SHP77 (cell line): ENCODE measurements at places on chromosomes 2 and 18.

DNA sequence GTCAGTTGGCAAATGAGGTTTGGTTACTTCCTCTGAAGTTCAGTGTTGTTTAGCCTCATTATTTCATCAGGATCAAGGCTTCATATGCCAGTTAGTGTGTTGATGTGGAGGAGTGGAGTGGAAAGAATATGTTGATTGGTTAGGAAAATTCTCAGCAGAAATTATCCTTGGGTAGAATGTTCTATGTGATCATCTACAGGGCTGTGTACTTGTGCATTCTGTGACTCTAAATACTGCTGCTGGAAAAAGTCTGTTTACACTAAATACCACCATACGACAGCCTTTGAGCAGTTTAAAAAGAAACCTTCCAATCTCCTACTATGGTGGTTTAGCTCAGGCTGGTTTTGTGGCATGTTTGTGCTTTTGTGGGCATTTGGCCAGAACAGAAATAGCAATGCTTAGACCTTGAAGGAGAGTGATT is 25.8 kb downstream of the CAB39 start:
- peak; percentile 18 for DNase-seq

- DNase-seq = no peak
These were observed 129.3 kb upstream of the XIRP2 start for GRCh38 chr2:166758956-166759355.

- no peak for DNase-seq
These were observed 127.6 kb downstream of the ALPK2 start for GRCh38 chr18:58501066-58501896.

DNA sequence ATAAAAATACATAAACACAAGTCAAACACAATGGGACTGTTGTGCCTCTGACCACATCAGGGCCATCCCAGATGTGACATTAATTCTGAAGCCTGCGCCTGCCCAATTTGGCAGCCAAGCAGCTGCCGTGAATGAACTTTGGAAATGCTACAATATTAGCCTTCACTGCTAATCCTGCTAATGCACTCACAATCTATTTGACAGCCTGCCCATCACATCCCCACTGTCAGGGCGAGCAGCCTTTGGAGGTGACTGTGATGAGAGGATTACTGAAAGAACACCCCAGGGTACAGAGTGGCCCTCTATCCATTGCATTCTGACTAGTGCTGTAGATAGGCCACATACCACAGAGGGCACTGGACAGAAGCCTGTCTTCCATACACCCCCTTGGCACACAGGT is 21.6 kb downstream of the OSR1 start:
- DNase-seq = no peak

GRCh38 chr2:181457741-181458425 is 697 bp downstream of the ITGA4 start:
- no peak for DNase-seq

DNA sequence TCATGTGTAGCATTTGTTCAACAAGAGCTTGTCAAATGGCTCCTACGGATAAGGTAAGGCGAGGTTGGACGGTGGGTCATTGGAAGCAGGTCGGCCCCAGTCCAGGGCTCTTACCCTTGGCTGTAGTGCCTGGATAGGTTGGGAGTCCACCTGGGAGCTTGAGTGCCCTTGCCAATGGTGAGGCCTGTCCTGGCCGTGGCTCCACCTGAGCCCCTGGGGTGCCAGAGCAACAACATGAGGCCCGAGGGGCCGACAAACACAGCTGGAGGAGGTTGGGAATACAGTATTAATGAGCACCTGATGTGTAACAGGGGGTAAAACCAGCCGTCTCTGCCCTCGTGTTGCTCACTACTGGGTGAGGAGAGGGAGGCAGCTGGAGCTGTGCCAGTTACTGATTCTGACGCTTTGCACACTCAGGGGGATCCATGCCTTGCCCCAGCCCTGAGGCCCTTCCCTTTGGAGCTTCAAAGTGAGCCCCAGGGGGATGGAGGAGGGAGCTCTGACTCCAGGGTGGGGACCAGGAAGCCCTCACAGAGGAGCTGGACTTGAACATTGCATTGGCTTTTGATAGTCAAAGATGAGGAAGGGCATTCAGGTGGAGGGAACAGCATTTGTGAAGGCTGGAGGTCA is 87.2 kb downstream of the RHOB start:
- DNase-seq = no peak

- no peak for DNase-seq
These were observed 796.1 kb downstream of the EPHA4 start for GRCh38 chr2:220775856-220776488.

GRCh38 chr2:203672856-203673255 is 33.6 kb upstream of the CD28 start:
- no peak for DNase-seq

- DNase-seq = no peak
These were observed 107.6 kb upstream of the POU3F3 start for GRCh38 chr2:104746299-104746698.

DNA sequence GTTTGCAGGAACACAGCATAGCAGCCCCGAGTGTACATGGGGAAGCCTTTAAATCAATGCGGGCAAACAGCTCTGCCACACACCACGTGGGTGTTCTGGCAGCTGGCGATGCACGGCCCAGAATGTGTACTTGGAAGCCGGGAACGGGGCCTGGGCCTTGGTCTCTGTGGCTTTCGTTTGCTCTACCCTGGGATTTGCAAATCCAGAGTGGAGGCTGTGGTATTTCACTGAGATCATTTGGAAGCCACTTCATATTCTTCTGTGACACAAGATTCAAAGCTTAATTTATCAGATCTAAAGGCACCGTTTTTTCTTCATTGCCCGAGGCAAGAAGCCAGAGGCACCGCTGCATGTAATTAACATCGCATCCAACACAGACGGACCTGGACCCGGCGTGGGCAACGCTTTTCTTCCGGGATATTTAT is 246.3 kb upstream of the MYT1L start:
- DNase-seq = peak; percentile 94

- no peak for DNase-seq
These were observed 201.4 kb downstream of the AFF3 start for GRCh38 chr2:99940963-99941362.

DNA sequence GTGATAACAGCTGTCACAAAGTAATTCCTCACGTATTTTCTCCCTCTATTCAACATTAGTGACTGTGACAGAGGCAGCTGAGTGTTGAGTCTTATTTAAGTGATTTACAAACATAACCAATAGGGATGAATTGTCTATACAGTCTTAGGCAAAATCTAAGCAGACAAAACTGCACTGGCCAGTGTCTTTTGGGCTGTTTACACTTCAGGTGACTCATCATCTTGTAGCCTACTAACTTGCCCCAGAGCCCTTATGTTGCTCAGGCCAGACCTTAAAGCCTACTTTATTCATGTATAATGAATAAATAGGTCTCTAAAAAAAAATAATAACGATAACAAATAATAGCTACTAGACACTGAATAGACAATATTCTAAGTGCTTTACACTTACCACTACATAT is 17.2 kb downstream of the THOC1 start:
- DNase-seq = no peak

DNA sequence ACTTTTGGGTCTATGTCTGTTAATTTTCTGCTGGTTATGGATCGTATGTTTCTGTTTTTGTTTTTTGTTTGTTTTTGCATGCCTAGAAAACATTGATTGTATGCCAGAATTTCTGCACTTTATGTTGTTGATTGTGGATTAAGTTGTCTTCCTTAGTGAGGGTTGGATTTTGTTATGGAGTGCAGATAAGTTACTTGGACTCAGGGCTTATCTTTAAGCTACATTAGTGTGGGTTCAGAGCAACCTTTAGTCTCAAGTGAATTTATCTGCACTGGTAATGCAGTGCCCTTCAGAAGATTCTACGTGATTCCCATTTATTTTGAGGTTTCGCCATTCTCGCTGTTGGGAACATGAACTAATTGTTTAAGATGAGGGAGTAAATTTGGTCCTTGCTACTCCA is 32.9 kb downstream of the UBR3 start:
- no peak for DNase-seq

GRCh38 chr2:237693291-237693994 is 66.1 kb downstream of the LRRFIP1 start:
- DNase-seq = peak; percentile 9

- no peak for DNase-seq
These were observed 13.2 kb upstream of the MARCHF4 start for GRCh38 chr2:216385478-216385877.

GRCh38 chr18:62280786-62281185 is 44.3 kb upstream of the TNFRSF11A start:
- no peak for DNase-seq

DNA sequence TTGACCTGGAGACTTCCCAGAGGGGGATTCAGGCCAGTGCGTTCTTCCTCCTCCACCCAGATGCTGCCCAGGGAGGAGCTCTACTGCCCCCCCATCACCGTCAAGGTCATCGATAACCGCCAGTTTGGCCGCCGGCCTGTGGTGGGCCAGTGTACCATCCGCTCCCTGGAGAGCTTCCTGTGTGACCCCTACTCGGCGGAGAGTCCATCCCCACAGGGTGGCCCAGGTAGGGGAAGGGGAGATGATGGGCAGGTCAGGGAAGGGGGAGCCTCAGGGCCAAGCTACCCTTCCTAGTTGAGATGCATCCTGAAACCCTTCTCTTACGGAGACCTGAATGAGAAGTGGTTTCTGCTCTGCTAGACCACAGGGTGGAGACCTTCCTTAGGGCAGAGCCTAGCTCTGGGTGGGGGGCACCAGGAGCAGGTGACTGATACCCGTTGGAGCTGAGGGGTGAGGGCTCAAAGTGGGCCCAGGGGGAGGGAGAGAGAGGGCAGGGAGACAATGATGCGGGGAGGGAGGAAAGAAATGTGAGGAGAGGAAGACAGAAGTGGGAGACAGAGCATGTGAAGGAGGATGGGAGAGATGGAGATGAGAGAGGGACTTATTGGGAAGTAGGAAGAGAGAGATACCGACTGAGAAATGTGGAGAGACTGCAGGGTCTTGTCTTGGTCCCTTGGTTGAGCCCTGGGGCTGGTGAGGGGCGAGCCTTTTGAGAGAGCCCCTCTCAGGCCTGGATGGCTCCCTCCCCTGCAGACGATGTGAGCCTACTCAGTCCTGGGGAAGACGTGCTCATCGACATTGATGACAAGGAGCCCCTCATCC is 159.4 kb downstream of the DYSF start:
- DNase-seq = no peak

- no peak for DNase-seq
These were observed 55.3 kb downstream of the DTNB start for GRCh38 chr2:25617948-25618646.

DNA sequence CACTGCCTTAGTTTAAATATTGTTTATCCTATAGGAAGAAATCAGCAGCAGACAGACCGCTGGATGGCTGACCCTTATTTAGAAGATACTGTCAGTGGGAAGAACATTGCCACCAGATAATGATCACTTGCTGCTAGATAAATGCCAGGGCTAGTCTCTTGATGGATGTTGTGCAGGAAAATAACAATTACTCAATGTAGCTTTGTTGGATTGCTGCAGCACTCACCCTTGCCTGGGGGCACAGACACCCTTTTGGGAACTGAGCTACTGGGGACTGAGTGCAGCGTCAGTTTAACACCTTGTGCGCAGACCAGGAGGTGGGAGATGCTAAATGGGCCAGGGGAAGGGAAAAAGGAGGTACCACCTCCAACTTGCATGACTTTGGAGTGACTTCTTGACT is 64.2 kb upstream of the CAPN13 start:
- no peak for DNase-seq

GRCh38 chr2:96470636-96471035 is 34.5 kb downstream of the NEURL3 start:
- DNase-seq = no peak

DNA sequence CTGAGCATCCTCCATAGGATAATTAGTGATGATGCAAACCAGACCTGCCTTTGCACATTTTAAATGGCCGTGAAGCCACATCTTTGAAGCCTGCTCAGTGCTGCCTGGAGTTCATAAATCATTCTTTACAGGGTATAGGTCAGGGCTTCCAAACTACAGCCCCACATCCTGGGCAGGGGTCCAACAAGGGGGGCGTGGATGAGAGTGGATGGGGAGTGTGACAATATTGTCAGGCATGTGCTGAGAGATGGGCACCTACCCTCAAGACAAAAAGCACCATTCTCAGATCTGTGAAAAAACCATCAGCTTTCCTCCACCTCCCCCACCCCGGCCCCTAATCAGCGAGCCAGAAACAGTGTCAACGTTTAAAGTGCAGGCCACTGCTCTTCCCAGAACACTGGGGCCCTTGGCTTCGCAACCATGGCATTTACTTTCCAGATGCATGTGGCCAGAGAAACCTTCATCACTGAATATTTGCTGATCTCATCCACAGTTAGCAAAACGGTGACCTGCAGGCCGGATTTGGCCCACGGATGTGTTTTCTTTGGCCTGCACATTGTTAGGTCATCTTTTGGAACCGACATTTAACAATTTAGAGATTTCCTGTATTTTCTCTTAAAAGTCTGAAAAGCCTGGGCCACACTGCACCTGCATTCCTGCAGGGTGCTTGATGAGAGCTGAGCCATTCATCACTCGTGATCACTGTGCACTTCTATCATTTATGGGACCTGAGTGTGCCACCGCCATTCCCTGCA is 130.7 kb downstream of the ANKRD44 start:
- peak; percentile 64 for DNase-seq

DNA sequence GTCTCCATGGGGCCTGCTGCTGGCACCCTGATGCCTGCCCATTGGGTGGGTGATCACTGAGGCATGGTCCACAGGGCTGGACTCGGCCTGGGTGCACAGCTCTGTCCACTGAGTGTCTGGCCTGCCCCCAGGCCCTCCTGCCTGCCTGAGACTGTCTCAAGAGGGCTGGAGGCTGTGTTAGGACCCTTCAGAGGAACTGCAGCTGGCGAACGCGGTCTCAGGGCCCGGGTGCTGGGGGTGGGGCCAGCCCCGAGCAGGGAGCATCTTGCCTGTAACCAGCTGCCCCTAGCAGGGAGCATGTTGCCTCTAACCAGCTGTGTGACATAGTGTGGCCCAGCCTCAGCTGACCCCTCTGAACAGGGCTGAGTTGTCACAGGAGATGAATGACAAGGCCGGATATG is 50.0 kb downstream of the TWIST2 start:
- no peak for DNase-seq

DNA sequence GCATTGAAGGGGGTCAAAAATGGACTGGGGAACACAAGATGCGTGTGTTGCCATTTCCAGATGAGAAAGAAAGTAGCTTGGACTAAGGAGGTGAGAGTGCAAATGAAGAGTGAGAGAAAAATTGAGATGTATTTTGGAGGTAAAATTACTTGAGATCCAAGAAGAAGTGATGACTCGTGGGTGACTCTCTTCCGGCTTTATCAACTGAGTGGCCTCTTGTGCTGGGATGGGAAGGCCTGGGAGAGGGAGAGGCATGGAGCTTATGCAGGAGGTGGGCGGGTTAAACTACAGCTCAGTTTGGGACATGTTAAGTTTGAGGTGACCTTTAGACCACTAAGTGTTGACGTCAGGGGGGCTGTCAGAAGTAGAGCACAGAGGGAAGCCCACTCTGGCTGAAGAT is 34.9 kb downstream of the SULT1C2 start:
- DNase-seq = no peak

DNA sequence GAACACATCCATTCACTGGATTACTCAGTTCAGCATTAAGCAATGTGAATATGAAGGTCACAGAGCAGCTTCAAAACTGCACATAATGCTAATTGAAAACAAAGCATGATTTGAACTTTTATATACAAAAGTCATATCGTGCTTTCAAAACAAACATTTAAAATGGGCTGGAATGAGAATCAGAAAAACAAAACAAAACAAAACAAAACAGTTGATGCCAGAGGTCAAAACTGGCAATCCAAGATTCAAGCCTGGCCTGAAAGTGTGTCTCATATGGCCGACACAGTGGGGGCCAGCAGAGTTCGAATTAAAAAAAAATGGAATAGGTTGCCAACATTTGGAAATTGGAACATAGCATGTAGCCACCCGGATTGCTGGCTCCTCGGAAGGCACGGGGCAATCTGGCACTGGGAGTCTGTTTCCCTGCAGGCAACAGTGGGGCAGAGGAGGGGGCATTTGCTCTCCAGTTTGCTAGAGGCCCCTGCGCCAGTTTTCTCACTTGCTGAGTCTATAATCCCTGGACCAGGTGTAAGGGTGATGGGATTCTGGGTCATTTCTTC is 294.4 kb downstream of the ZNF521 start:
- no peak for DNase-seq
